HT1080 (cell line): ENCODE measurements at places on chromosomes 4 and X.

DNA sequence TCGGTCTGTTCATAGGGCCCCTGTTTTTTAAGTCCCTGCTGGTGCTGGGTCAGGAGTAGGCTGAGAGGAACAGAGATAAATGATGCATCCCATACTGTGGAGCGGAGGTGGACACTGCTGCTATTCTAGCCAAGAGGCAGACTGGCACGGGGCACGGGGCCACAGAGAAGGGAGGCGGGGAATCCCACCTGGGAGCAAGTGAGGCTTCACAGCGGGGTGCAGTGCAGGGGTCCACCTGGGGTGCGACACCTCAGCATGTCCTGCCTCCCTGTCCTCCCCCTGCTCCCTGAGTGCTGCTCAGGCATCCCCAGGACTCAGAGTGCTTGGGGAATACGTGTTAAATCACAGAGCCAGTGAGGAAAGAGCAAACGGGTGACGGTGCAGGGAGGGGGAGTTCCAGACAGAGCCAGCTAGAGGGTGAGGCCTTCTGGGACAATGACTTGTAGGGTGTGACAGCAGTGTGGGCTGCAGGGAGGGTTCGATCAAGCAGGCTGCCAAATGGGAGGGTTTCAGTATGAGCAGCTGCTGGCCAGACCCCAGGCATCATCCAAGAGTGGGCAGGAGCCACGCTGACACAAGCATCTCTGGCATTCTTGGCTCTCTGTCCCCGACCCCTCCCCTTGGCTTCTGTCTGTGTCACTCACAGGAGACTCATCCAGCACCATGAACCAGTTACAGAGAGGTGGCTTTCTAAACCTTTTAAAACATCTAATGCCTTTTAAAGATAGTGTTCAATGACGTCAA is 13.7 kb upstream of the HTRA3 start:
- DNase-seq: no peak

- DNase-seq: no peak
Measured at GRCh38 chrX:11968991-11969390, 169.3 kb upstream of the FRMPD4 start.

GRCh38 chrX:12999422-12999821 is 24.5 kb downstream of the TMSB4X start:
- no peak for DNase-seq

- DNase-seq: no peak
Measured at GRCh38 chr4:101192244-101192643, 155.1 kb downstream of the PPP3CA start.

- DNase-seq: no peak
Measured at GRCh38 chr4:180394730-180395129, 1848.5 kb upstream of the TENM3 start.

DNA sequence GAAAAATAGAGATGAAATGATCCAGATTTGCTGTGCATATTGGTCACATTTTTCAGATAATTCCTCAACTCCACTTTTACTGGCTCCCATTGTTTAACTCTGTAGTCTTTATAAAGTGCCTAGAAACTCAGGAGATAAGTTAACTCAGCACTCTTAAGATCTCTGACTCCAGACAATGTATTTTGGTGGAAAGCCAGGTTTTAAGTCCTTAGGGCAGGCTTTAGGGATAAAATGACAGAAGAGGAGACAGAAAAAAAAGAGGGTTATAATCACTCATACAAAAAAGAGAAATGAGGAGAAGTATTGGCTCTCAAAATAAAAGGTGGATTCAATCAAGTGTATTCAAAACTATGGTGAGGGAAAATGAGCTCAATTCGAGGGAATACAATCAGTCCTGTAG is 674.8 kb upstream of the INTU start:
- no peak for DNase-seq

DNA sequence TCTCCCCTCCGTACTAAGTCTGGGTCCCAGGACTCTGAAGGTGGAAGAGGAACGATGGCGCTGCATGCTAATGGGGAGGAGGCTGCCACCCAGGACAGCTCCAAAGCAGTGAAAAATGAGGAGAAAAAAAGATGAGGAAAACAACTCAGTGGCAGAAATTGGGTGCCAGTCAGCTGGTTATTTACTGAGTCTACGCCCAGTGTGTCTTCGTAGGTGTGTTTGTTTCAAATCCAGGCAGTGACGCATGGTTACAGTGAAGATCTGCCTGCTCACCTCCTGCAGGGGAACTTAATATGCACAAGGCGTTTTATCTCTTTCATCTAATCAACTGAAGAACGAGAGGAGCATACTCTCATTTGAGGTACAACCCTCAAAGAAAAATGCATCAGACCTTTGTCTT is 70.9 kb upstream of the FBXW7 start:
- no peak for DNase-seq

GRCh38 chrX:136781180-136781797 is 557 bp upstream of the ARHGEF6 start:
- no peak for DNase-seq
